ENCODE measurements at places on chromosomes 2 and 18.
A peak's percentile ranks its signal among the peaks of the same experiment; 100 is the strongest.

- no peak for DNase-seq
These were observed 101.0 kb upstream of the DNER start for GRCh38 chr2:229815342-229815741.

- DNase-seq = no peak
These were observed 12.8 kb upstream of the WIPF1 start for GRCh38 chr2:174610243-174610995.

GRCh38 chr2:128172191-128172590, 81.2 kb downstream of the UGGT1 start:
- DNase-seq = no peak

GRCh38 chr2:102111823-102112222, 30.7 kb upstream of the IL1R1 start:
- DNase-seq = no peak

- no peak for DNase-seq
These were observed 549.0 kb upstream of the SLC8A1 start for GRCh38 chr2:41000906-41001305.

DNA sequence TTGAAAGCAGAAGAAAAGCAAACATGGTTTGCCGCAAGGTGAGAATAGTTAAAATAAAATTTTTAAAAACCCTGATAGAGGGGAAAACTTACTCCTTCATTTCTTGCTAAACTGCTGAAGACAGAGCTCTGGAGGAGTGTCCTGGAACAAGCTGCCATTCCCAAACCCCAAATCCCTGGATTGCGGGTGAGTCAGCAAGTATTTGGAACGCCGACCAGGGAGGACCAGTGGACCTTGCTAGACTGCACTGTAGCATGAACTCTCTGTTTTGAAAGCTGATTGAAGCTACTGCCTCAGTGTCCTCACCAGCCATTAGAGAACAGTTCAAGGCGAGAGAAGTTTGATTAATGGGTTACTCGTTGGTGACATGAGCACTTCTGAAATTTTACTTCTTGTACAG, 99.4 kb upstream of the RASGRP3 start:
- DNase-seq = peak; percentile 25

GRCh38 chr18:80159713-80160636, 50.9 kb downstream of the ADNP2 start:
- no peak for DNase-seq

- no peak for DNase-seq
These were observed 120.9 kb downstream of the FSIP2 start for GRCh38 chr2:185859506-185859905.

DNA sequence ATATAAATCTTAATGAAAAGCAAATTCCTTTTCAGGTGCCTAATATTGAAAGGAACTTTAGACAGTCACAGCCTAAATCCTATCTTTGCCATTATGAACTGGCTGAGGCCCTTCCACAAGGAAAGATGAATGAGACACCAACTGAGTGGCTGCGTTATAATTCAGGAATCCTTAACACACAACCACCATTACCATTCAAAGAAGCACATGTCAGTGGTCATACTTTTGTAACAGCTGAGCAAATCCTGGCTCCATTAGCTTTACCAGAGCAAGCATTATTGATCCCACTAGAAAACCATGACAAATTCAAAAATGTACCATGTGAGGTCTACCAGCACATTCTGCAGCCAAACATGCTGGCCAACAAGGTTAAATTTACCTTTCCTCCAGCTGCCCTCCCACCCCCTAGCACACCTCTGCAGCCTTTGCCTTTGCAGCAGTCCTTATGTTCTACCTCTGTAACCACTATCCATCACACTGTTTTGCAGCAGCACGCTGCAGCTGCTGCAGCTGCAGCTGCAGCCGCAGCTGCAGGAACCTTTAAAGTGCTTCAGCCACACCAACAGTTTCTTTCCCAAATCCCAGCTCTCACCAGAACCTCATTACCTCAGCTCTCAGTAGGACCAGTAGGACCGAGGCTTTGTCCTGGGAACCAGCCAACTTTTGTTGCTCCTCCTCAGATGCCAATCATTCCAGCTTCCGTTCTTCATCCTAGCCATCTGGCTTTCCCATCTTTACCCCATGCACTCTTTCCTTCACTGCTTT, 340.1 kb downstream of the ZNF804A start:
- no peak for DNase-seq

- DNase-seq = no peak
These were observed 26.1 kb upstream of the HNMT start for GRCh38 chr2:137938204-137938603.

- DNase-seq = no peak
These were observed 266.6 kb downstream of the CYP26B1 start for GRCh38 chr2:71880846-71881610.

DNA sequence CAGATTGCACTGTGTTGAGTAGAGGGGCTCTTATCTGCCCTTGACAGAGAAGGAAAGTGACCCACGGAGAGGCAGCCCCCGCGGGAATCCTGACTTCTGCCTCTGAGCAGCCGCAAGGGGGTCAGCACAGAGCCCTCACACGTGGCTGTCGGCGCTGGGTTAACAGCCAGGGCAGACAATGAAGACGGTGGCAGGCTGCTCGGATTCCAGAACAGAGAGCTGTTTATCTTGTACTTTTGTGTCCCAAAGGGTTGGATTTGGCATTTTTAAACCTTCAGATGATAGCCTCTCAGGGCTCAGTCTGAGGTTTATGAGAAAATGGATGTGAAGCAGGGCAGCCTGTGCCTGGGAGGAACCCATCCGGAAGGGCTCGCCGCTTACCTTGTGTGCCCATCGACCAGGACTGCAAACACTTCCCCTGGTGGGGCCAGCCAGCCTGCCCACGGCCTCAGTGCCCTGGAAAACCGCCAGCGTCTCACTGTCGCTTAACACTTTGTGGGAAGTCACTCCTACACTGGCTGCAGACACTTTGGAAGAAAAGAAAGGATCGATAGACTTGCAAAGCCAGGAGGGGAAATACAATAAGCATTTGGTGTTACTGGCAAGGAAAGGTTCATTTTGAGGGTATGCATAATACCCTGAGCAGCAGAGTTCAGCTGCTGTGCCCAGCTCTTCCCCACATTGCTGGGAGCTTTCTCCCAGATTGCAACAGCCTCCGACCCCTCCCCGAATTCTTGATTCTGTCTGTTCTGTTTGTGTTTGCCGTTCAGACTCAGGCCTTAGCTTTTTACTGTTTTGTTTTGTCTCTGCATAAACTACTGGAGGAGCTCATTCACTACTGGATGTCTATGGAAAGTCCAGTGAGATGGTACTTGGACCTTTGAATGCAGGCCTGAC, 325.3 kb upstream of the MYT1L start:
- DNase-seq = no peak

- no peak for DNase-seq
These were observed 104.5 kb downstream of the TWIST2 start for GRCh38 chr2:238952261-238952919.

GRCh38 chr2:236365258-236366048, 101.2 kb upstream of the ASB18 start:
- DNase-seq = no peak

DNA sequence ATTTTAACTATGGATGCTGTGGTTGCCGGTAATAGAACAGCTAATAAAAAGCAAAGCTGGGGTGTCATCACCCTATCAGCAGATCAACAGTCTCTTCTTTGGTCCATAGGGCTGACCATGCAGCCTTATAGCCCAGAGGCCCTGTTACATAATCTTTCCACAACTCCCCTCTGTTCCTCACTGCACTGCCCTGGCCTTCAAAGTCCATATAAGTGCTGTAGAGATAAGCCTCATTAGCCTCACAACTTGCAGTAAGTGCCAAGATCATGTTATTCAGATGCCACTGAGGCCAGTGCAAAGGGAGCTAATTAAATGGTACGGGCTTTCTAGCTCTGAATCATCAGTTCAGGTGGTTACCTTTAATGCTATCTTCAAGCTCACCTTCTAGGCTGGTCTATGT, 89.7 kb upstream of the CXCR4 start:
- no peak for DNase-seq

DNA sequence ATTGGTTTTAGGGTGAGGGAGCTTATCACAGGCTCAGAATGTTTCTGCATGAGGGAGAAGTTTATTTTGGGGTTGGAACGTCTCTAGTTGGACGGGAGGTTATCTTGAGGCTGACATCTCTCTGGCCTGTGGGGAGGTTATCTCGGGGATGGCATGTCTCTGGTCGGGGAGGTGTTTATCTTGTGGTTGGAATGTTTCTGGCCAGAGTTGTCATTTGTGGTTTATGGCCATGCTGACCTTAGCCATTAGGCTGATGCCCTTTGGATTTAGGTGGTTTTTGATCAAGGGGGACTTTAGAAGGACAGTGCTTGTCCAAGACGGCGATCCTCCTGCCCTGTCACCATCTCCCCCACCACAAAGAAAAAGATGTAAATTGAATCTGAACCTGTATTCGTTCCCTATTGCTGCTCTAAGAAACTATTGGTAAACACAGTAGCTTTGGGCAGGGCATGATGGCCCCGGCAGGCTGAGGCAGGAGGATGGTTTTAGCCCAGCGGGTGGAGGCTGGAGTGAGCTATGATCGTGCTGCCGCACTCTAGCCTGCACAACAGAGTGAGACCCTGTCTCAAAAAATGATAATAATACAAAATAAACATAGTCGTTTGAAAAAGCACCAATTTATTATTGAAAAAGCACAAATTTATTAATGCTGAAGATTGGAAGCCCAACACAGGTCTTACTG, 17.8 kb upstream of the MPPE1 start:
- DNase-seq = no peak

- no peak for DNase-seq
These were observed 96.2 kb upstream of the CTDP1 start for GRCh38 chr18:79583426-79583825.

GRCh38 chr2:132670496-132671150, 618 bp upstream of the LYPD1 start:
- DNase-seq = no peak
